ENCODE measurements at places on chromosomes 6 and 20. TPM values are rescaled to one million over a fixed set of nuclear protein-coding genes. Genes with fewer than 3 reads are reported as not detected.

Gene BFSP1
- 0.36 TPM for total RNA-seq

Gene RSPH4A
- total RNA-seq = 0.14 TPM

Gene CAGE1
- 0.20 TPM for total RNA-seq

- DNase-seq = no peak
Observed at GRCh38 chr6:47230579-47230978, 79.1 kb downstream of the TNFRSF21 start.

Gene CD93
- 0.48 TPM for total RNA-seq

Gene PPP1R11
- 53.8 TPM for total RNA-seq

Gene HTR1E
- total RNA-seq = not detected

GRCh38 chr20:51934301-51935002, 132.1 kb upstream of the SALL4 start:
- DNase-seq = no peak

GRCh38 chr20:12435268-12435667, 517.6 kb downstream of the BTBD3 start:
- no peak for DNase-seq

DNA sequence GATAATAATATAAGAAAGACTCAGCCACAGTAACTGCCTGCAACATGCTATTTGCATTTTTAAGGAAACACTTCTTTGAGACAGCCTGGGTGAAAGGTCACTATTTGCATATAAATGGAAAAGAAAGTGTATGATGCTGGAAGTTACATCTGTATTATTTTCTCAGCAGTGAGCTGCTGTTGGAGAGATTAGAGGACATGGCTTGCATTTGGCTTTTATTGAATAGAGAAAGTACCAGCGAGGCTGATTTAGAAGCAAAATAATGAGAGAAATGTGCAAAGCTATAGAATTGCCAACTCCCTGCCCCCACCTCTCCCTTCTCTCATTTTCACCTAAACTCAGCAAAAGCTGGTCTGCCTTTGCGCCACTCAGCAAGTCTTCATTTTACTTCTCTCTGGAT, 12.7 kb downstream of the MYT1 start:
- DNase-seq = no peak

DNA sequence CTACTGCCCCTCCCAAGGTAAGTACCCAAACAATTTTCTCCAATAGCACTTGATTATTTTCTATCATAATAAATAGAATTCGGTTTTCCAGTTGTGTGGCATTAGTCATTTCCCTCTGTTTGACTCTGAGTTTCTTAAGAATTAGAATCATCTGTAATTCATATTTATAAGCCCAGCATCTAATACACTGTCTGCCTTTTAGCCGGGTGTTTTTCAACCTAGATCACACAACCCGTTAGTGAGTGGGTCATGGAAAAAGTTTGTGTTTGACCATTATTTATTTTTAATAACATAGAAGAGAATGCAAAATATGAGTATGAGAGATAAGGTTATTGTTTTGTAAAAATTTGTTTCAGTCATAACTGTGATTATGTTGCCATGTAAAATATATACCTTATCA, 701.6 kb downstream of the RFPL4B start:
- no peak for DNase-seq

DNA sequence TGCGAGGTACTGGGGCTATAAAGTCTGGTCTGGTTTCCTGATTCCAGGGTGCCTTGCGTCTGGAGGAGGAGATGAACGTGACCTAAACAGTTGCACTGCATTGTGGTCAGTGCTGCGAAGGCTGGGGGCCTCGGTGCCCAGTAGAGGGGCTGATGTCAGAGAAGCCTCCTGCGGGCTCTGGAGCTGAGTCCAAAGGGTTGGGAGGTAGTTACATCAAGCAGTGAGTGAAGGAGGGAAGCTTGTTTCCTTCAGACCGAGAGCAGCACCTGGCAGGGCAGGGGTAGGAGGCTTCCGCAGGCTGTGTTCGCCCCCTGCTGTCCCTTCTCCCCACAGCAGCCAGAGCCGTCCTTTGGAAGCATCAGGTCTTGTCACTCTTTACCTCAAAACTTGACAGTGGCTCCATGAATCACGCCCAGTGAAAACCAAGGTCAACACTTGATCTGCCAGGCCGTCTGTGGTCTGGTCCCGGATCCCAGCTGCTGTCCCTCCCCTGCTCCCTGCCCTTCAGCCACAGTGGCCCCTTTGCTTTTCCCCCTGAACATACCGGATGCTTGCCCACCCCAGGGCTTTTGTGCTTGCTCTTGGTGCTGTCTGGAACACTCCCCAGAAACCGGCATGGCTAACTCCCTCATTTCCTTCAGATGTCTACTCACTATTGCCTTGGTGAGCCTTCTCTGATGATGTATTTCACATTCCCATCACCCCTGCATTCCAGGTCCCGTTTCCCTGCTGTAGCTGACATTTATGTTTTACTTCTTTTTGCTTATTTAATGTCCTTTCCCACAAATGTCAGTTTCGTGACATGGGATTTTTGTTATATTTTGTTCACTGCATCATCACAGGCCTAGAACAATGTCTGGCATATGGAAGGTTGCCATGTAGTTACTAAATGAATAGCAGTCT, 7.0 kb downstream of the DYNLRB1 start:
- peak; percentile 52 for DNase-seq

Gene PRSS16
- 1.4 TPM for total RNA-seq

Gene ATP6V1G2
- total RNA-seq = 5.5 TPM

DNA sequence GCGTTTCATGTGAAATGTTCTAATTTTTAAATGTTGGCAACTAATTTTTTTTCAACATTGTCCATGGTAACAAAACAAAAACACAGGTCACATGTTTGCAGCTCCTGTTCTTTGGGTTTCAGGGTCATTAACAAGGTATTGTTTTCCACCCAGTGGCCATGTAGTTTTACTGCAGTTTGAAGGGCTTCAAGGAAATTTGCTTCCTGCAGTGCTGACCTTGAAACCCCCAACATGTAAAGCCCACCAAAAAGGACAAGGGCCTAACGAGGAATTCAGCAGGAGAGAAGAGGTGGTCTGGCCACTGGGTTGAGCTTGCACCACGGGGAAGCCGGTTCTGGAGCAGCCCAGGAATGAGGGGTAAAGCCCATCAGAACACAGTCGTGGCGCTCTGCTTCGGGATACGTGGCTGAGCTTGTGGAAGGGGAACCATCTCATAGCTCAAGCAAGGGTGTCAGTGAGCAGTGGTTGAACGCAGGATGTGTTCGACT, 13.9 kb upstream of the KLHL31 start:
- no peak for DNase-seq

Gene LY6G6F
- not detected for total RNA-seq

DNA sequence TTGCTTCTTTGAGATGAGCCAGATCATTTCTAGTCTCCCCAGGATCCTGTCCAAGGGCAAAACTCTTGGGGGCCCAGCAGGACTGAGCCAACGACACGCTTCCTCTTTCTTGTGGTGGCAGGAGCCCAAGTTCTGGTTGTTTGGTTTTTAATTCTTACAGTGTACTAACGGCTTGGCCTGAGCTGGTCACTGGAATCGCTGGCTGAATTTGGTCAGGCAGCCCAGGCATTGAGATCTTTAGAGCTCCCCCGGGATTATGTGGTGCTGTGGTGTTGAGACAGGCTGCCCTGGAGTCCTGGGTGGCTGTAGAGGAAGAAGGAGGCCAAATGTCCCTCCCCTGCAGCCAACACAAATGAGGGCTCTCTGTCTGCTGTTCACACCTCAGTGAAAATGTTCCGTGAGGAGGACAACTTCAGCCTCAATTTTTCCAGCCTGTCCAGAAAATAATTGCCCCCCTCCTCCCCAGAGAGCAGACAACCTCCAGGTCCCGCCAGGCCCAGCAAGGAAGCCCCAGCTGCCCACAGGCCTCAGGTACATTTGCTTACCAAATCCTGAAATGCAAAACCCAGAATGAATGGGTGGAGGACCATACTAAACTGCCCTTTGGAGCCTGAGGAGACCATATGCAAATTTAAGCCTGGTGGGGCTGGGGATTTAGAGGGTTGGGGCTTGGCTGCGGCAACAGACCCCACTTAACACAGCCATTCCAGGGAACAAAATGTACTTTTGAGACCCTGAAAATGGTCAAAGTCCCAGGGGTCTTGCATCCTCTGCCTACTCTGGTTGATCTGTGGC, 23.6 kb downstream of the BNIP5 start:
- DNase-seq = no peak

- DNase-seq = no peak
Observed at GRCh38 chr20:3701061-3701998, 11.1 kb downstream of the SIGLEC1 start.

GRCh38 chr6:45783716-45784115, 231.9 kb downstream of the CLIC5 start:
- no peak for DNase-seq

- no peak for DNase-seq
Observed at GRCh38 chr6:130825772-130826441, 1.3 kb upstream of the SMLR1 start.

Gene ESR1
- 0.94 TPM for total RNA-seq

- no peak for DNase-seq
Observed at GRCh38 chr6:160986851-160987250, 4.7 kb upstream of the MAP3K4 start.

Gene NRSN2
- 3.6 TPM for total RNA-seq

DNA sequence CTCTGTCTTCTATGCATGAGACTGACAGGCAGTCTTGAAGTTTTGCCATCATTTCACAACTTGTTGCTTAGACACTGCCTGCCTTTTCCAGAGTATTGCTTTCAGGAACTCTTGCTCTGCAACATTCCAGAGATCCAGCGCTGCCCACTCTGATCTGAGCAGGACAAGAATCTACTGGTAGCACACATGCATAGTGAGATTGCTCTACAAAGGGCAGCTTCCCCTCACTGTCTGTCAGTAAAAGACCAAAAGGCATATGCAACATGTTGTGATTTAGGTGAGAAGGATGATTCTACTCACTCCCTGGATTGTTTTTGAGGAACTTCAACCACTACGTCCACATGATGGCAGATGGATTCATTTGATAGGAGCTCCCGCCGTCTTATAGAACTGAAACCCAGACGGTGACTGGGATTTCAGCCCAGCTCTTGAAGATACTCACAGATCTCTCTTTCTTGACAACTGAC, 259.1 kb downstream of the ARID1B start:
- DNase-seq = no peak

Gene CLVS2
- not detected for total RNA-seq

- peak; percentile 43 for DNase-seq
Observed at GRCh38 chr20:5996765-5997164, 46.3 kb downstream of the MCM8 start.

- DNase-seq = no peak
Observed at GRCh38 chr6:87308970-87309369, 13.4 kb upstream of the SMIM8 start.

Gene CRISP3
- total RNA-seq = not detected

DNA sequence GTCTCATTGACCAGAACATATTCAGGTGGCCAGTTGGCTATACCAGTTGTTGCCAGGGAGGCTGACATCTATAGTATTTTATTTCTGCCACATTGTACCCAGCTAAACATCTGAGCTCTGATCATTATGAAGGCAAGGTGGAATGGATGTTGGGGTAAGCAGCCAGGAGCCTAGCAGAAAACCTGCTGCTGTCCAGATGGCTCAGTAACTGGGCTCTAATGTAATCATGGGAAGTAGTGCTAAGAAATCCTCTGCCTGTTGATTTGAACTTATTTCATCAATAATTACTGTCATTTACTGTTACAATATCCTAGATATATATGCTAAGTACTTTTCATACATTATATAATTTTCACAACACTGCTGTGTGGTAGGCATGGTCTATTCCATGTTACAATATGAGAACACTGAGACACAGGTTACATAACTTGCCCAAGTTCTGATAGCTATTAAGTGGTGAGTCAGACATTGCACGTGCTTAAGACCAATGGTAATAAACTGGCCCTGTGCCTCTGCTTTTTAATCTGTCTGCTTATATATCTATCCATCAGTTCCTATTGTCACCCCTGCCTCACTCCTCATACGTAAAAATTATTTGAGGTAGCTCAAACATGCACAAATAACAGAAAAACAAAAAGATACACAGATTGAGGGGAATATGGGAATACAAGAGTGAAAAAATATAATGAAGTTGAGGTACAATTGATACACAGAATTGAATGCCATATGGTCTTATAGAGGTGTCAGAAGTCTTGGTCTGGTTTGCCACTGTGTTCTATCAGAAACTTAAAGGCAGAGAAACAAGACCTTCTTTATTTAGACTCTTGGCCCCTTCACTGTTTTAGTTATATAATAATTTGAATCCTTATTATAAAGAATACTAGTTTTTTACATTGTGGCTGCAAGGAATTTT, 25.2 kb downstream of the TBPL1 start:
- no peak for DNase-seq

DNA sequence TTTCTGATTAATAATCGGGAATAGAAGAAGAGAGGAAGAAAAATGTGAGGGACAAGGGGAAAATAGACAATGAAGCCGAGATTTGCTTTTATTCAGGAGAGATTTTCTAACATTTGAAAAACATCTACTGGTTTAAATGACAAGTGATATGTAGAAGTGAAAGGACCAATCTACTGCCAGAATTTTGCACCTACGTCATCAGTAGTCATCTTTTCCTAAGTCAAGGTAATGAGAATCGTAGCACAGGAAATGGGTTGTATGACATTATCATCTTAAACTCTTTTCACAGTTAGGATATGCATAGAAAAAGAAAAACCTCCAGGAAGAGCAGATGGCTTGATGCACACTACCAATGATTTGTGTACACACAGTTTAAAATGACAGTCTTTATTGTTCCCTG, 45.3 kb upstream of the RAB32 start:
- DNase-seq = no peak

- peak; percentile 59 for DNase-seq
Observed at GRCh38 chr6:42368181-42368580, 83.5 kb downstream of the TRERF1 start.

Gene BMP2
- not detected for total RNA-seq

DNA sequence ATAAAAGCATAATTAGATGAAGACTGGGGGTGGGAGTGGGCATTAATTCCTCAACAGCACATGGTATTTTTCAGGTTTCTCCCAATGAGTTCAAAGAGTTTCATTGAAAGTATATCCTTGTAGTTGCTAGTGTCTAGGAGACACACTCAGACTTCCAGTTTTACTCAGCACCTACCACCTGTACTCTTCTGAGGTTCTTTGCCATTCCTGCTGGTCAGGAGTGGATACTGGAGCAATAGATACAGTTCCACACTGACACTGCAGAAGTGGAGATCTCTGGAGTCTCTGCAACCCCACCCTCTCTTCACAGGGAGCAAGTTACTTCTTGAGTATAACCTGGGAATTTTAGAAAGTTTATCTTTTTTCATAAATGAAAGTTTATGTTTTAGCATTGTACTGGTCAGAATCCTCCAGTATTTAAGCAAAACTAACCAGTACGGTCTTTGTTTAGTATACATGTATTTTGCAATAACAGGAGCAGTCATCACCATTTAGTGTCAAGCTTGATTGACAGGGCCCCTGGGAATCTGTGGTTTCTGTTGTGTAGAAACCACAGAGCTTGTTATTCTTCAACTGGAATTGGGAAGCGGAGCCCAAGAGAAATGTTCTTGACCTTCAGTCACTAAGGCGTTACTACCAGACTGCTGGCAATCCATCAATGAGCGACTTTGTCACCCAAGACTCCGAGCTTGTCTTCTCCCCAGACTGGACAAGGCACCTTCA, 148.1 kb downstream of the ZDHHC14 start:
- no peak for DNase-seq

- no peak for DNase-seq
Observed at GRCh38 chr6:20952699-20953474, 418.6 kb downstream of the CDKAL1 start.

Measured in activated naive CD8-positive, alpha-beta T cell treated with anti-CD3 and anti-CD28 coated beads, Interleukin-2, amount 10 ng/mL, durations not matched to agents 7 days and 5 days (primary cell).